ENCODE measurements at places on chromosomes 1 and 21. TPM values are rescaled to one million over a fixed set of nuclear protein-coding genes. Genes with fewer than 3 reads are reported as not detected.

Gene KLF17
- total RNA-seq, result not detected

Gene TMOD4
- total RNA-seq, result 2.9 TPM

Gene UBL4B
- total RNA-seq, result not detected

Gene MXRA8
- total RNA-seq, result 0.53 TPM

Gene PRRX1
- not detected for total RNA-seq

Gene TUFT1
- total RNA-seq, result 1.2 TPM

Gene S100A11
- total RNA-seq, result 121 TPM

Gene KMO
- total RNA-seq, result 0.49 TPM

Gene ANKRD45
- not detected for total RNA-seq

Gene ACTN2
- total RNA-seq, result 0.24 TPM

Gene TTC22
- 2.8 TPM for total RNA-seq

Gene S100A8
- not detected for total RNA-seq

Gene HSD3B2
- 0.41 TPM for total RNA-seq

Gene NCMAP
- total RNA-seq, result not detected

Gene CCDC27
- not detected for total RNA-seq

Gene OVAAL
- not detected for total RNA-seq

Gene CFAP74
- not detected for total RNA-seq

Gene DNM3
- total RNA-seq, result 0.58 TPM

Gene PGLYRP4
- not detected for total RNA-seq

Gene RBM8A
- total RNA-seq, result 609 TPM

Gene RUNX3
- total RNA-seq, result 258 TPM

Gene PLA2G2C
- not detected for total RNA-seq

Gene LENEP
- total RNA-seq, result 0.50 TPM

Gene MOB3C
- total RNA-seq, result 8.3 TPM

Gene DMAP1
- 43.2 TPM for total RNA-seq

Gene SLFNL1
- total RNA-seq, result 0.05 TPM

Gene SLC9C2
- total RNA-seq, result not detected

Gene PMF1
- 184 TPM for total RNA-seq

Gene SARS1
- total RNA-seq, result 201 TPM

Gene PTPN7
- 331 TPM for total RNA-seq

Gene CELF3
- total RNA-seq, result not detected

Gene ATP6V1G3
- total RNA-seq, result not detected

Gene FAM78B
- 0.90 TPM for total RNA-seq

Gene NFIA
- 5.8 TPM for total RNA-seq

All from activated T-cell treated with anti-CD3 and anti-CD28 coated beads, Interleukin-2, amount 50 U/mL, for 4 hours (primary cell).